ENCODE measurements at places on chromosomes 11 and 22. TPM values are rescaled to one million over a fixed set of nuclear protein-coding genes. Genes with fewer than 3 reads are reported as not detected.

- no peak overlapping the region for H3K27ac ChIP-seq
- peaks cover 14% of the 10 kb centered on the region for H3K4me1 ChIP-seq
- H3K4me3 ChIP-seq = peak overlapping the region; percentile 26
Measured at GRCh38 chr11:77039491-77040400, 5.5 kb downstream of the B3GNT6 start.

DNA sequence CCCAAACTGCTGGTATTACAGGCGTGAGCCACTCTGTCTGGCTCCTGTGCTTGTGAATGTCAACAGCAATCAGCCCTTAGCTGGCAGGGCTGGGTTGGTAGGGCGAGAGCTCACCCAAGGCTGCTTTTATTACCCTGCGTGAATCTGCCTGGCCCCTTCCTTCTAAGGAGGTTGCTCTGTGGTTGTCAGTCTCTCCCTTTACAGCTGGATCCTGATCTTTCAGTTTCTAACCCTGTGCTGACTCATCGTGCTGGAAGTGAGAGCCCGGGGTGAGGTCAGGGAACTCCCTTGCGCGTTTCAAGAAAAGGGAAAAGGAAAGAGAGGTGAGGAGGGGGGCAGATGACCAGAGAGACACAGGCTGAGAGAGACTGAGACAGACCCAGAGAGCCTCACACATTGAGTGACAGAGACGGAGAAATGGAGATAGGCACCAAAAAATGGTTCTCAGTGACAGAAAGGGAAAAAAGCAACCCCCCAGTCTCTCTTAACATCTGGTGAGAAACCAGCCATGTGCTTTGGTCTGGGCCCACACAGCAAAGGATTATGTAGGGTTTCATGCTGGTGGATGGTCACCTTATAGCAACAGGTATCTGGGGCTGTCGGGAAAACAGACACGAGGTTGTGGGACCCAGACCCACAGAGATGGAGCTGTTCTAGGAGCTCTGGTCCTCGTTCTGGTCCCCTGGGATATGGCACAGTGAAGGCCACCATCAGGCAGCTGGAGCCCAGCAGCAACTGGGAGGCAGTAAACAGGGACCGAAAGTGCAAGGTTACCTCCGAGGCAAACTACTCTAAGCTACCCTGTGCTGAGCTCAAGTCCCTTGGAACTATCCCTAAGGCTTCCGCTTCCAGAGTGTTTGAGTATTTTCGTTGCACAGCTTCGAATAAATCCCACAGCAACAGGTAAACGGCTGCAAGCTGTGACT is 2.5 kb downstream of the TCN2 start:
- peaks cover 37% of the 10 kb centered on the region for H3K36me3 ChIP-seq
- H3K4me1 ChIP-seq = peaks cover 46% of the 10 kb centered on the region
- H3K27ac ChIP-seq = no peak overlapping the region
- H3K27me3 ChIP-seq = no peaks in the 10 kb centered on the region
- no peak overlapping the region for H3K4me3 ChIP-seq

- H3K27me3 ChIP-seq = no peaks in the 10 kb centered on the region
- DNase-seq = no peak
- no peaks in the 10 kb centered on the region for H3K4me1 ChIP-seq
Measured at GRCh38 chr11:8408151-8408941, 144.7 kb upstream of the LMO1 start.

GRCh38 chr11:124160986-124161385 is 22.2 kb upstream of the OR10D3 start:
- DNase-seq = no peak
- no peak overlapping the region for H3K27ac ChIP-seq
- no peaks in the 10 kb centered on the region for H3K4me1 ChIP-seq
- H3K27me3 ChIP-seq = no peaks in the 10 kb centered on the region
- H3K36me3 ChIP-seq = no peaks in the 10 kb centered on the region

HTR3B gene
- not detected for total RNA-seq

Data from tibial nerve (tissue), 4 donors.